ENCODE measurements at places on chromosomes 13 and 19. TPM values are rescaled to one million over a fixed set of nuclear protein-coding genes. Genes with fewer than 3 reads are reported as not detected.

DNA sequence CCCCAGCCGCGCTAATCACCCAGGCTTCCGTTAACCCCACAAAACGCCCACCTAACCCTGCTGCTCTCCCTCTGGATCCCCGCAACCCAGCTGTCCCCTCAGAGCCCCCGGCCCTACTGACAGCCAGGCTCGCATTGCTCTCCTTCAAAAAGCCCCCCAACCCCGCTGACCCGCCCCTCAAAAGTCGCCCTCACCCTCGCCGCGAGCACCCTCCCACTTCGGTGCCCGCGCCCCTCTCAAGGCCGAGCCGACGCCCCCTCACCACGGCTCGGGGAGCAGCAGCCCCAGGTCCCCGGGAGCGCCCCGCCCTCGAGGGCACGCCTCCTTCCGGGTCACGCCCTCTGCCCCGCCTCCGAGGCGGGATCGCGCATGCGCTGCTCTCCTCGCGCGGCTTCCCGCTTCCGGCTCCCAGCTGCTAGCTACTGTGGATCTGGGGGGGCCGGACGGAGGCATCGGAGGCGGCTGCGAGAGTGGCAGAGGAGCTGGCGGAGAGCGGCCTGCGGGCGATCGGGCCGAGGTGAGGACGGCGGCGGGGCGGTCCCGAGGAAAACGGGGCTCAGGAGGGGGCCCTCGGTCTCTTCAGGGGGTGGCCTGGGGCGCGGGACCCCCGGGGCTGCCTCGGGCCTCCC lies 46.1 kb downstream of the ARHGEF18 start:
- DNase-seq: peak; percentile 88

DNA sequence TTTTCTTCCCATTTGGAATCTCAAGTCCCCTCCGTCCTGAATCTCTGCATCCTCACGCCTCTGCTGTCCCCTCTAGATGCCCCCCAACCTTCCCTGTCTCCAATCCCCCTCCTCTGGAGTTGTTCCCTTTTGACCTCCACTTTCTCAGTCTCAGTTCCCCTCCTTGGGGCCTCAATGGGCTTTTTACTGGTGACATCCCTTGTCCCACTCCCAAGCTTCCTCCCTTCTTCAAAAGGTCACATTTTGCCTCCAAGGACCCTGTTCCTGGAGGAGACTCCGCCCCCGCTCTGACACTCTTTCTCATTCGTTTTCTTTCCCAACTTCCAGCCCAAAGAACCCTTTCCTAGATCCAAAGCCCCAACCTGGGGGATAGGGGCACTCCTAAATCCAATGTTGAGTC lies 1.0 kb downstream of the AP2S1 start:
- DNase-seq: no peak

- DNase-seq: no peak
These were observed 19.6 kb upstream of the ZFP14 start for GRCh38 chr19:36398571-36398970.

- DNase-seq: peak; percentile 52
These were observed 6.5 kb upstream of the OPA3 start for GRCh38 chr19:45591004-45591637.

GRCh38 chr13:32910530-32910929 lies 105.7 kb upstream of the KL start:
- no peak for DNase-seq

- no peak for DNase-seq
These were observed 179.1 kb downstream of the RBM26 start for GRCh38 chr13:79226938-79227337.

- no peak for DNase-seq
These were observed 76.9 kb downstream of the FOXO1 start for GRCh38 chr13:40589285-40590109.

DNA sequence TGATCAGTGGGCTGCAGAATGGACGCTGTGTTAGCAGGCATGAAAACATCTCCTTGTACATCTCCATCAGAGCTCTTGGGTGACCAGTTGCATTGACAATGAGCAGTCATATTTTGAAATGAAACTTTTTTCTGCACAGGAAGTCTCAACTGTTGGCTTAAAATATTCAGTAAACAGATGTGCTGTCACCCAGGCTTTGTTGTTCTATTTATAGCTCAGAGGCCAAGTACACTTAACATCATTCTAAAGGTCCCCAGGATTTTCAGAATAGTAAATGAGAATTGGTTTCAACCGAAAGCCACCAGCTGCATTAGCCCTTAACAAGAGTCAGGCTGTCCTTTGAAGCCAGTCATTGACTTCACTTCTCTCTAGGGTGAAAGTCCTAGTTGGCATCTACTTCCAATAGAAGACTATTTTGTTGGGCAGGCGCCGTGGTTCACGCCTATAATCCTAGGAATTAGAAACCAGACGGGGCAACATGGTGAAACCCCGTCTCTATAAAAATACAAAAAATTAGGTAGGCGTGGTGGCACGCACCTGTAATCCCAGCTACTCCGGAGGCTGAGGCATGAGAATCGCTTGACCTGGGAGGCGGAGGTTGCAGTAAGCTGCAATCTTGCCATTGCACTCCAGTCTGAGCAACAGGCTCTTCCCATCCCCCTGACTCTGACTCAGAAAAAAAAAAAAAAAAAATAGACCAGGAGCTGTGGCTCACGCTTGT lies 7.9 kb upstream of the PDE4A start:
- no peak for DNase-seq

DNA sequence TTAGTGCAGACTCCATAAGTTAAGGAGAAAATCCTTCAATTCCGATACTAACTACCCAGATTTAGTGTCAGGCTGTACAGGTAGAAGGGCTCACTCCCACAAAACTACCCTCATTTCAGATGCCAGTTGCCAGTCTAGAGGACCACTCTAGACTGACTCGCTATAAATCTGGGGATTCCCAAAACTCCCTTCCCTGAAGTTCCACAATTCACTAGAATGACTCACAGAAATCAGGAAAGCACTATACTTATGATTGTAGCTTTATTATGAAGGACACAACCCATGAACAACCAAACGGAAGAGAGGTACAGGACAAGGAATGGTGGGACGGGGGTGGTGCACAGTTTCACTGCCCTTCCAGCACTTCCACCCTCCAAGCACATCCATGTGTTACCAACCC lies 321.2 kb downstream of the DIAPH3 start:
- no peak for DNase-seq

DNA sequence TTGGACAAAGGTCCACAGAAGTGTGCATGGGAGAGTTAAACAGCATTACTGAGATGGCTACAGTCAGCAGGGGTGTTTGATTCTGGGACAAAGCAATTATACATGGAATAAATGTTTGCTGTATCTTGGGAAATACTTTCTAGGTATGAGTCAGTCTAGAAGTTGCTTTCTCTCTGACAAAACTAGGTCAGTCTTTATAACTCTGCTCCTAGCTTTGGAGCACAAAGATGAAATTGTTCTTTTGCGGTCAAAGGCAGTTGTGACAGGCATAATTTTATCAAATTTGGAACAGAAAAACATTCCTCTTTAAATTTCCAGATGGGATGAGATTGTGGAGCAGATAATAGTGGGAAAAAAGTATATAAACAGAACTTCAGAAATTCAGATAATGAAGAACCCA lies 1045.4 kb upstream of the MIR17HG start:
- DNase-seq: no peak

- DNase-seq: no peak
These were observed 1.9 kb downstream of the SAFB start for GRCh38 chr19:5624741-5625278.

- DNase-seq: no peak
These were observed 859.0 kb upstream of the SLITRK1 start for GRCh38 chr13:84741253-84741652.

GRCh38 chr19:8607386-8607785 lies 3.1 kb downstream of the ADAMTS10 start:
- DNase-seq: peak; percentile 90

MAB21L1 gene
- total RNA-seq: 0.40 TPM

IZUMO1 gene
- total RNA-seq: 0.18 TPM

ARHGAP45 gene
- 9.8 TPM for total RNA-seq

TNNI3 gene
- 3,997 TPM for total RNA-seq

ZNF492 gene
- not detected for total RNA-seq

ZNF470 gene
- total RNA-seq: 4.8 TPM
